ENCODE measurements at places on chromosomes 2 and 18.
A peak's percentile ranks its signal among the peaks of the same experiment; 100 is the strongest.

DNA sequence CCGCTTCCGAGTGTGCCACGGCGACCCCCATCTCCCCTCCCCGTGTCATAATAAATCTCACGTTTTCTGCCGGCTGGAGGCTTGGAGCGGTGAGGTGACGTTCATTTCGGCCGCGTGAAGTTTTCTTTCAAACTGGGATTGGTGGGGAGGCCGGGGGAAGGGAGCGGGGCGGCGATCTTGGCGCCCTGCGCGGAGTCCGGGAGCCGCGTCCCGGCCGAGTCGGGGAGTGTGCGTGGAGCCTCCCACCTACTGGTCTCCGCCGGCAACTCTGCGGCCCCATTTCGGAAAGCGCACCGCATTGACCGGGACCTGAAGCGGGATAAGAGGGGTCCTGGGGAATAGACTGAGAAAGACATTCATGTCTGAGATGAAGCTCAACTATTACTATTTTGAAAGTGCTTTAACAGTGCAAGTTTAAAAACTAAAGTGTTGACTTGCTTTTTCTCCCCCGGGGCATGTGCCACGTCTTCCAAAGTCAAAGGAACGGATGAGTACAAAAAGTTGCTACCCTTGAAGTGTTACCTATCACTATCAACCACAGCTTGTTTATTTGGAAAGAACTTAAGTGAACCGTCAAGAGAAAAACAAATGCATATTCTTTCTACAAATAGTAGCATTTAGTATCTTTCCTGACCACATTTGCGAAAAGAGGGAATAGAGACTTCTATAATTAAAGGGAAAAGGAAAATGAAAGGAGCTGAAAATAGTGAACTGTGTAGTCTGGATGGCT is 818 bp upstream of the IKZF2 start:
- peak; percentile 88 for DNase-seq

DNA sequence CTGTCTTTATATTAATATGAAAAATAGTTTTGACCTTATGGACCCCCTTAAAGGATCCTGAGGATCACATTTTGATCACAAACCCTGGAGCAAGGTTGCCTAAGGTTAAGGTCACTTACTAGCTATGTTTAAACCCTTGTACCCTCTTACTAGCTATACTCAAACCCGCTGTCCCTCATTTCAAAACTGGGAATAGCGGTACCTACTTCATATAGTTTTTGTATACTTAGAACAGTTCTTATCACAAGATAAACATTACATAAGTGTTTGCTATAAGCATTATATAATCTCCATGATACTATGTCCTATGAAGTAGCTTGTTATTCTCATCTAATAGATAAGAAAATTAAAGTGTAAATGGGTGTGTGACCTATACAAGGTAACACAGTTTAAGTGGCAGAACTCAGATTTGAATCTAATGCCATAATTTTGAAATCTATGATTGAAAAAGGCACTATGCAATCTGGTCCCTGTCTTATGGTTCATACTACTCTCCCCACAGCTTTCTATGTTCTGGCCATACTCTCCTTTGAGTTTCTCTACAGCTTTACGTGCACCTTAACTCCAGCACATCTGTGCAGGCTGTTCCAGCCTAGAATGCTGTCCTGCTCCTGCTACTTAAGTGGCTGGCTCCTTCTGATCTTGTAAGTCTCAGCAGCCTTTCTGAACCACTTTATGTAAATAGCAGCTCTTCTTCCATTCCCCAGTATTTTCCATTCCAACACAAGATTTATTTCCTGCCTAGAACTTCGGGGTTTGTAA is 30.4 kb downstream of the HYCC2 start:
- no peak for DNase-seq

DNA sequence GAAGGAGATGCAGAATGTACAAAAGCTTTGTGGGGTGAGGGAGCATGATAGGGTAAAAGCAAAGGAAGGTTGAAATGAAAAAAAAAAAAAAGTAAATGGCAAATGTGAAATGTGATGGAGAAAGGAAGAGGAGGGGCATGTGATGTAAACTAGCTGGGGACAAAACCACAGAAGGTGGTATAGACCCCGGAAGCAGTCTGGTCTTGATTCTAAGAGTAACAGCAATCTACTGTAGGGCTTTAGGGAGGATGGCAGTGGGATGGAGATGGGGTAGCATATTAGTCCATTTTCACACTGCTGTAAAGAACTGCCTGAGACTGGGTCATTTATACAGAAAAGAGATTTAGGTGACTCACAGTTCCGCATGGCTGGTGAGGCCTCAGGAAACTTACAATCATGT is 362.0 kb downstream of the SOCS6 start:
- DNase-seq: no peak

DNA sequence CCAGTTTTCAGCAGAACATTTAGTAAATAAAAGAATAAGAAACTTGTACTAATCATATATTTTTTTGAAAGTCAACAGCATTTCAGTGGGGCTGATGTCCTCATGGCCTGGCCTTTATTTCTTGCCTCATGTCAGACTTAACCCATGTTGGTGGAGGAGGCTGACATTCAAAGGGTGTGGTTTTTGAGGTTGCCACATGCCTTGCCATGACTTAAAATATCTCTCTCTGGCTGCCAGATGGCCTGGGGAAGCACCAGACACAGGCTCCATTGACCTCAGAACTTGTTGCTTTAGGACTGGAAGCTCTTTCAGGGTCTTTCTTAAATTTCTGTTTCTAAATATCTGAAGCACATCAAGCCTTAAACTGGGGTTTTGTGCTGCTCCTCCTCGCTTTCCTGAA is 32.5 kb upstream of the CD28 start:
- DNase-seq: no peak

- DNase-seq: peak; percentile 23
Measured at GRCh38 chr18:80154293-80154692, 45.2 kb downstream of the ADNP2 start.

GRCh38 chr2:197873293-197873701 is 68.9 kb downstream of the PLCL1 start:
- peak; percentile 85 for DNase-seq

DNA sequence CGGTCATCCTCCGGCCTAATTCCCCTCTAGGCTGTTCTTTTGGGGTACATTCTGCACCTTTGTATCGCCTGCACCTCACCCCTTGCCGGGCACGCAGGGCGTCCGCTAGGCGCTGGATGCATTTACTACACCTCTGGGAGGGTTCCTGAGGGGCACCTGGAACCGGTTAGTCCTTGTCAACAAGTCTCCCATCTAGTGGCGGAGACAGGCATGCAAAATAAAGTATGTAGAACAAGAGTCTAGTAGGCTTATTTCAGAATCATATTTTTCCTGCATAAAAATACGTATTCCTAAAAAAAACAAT is 705 bp upstream of the TEX261 start:
- peak; percentile 49 for DNase-seq

GRCh38 chr2:129793431-129793902 is 186.0 kb upstream of the RAB6C start:
- peak; percentile 71 for DNase-seq

GRCh38 chr2:67666386-67667053 is 269.4 kb downstream of the ETAA1 start:
- DNase-seq: no peak

DNA sequence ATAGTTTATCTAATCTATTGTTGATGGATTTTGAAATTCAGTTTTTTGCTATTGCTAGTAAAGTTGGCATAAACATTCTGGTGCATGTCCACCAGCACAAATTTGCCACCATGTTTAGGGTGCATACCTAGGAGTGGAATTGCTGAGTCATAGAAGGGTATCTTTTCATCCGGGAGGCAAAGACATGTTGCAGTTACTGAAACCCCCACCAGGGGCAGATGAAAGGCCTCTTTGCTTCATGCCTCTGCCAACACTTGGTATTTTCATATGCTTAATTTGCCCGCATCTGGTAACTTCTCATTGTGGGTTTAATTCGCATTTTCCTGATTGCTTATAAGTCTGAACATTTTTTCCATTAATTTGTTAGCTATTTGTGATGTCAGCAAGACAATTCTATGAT is 8.2 kb downstream of the DCC start:
- no peak for DNase-seq

DNA sequence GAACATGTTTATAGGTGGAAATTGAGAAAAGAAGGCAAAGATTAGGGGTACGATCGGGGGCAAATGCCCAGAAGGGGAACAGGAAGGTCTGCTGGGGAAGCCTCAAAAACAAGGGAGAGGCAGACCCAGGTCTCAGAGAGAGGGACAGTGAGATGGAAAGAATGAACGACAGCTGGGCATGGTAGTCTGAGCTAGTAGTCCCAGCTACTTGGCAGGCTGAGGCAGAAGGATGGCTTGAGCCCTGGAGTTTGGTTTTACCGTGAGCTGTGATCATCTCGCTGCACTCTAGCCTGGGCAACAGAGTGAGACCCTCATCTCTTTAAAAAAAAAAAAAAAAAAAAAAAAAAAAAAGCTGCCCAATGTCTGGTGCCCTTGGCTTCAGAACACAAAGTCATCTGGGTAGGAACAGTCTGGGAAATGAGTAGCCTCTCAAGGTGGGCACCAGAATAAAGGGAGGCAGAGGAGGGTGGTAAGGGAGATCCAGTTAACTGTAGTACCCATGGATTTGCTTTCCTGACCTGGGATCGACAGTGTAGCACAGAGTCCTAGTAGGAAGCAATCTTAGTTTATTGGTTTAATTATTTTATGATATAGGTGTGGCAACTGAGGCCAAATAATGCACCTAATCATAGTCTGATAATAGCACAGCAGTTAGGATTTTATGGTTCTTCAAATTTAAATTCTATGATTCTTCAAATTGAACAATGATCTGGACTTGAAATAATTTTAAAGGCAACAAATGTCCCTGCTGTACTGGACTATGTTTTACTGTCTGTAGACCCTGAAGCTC is 3.5 kb downstream of the RRM2 start:
- no peak for DNase-seq

DNA sequence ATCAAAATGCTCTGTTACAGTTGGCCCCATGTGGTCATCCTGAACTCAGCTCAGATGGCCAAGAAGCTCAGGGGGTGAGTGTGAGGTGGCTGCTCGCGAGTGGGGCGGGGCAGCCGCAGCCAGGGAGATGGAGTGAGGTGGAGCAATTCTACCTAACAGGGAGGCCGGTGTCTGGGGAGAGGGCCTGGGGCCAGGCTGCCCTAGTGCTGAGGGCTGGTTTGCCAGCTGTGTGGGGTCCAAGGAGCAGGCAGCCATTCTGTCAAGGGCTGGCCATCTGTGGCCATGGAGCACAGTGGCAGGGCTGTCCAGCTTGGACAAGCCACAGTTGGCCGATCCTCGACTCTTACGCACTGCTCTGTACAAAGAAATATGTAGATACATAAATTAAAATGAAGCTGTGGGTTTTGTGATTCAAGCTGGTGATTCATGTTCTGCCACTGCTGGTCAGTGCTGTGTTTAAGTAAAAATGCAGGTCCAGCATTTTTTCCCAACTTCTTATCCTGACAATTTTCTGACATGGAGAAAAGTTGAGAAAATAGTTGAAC is 82.1 kb downstream of the HS6ST1 start:
- peak; percentile 80 for DNase-seq

All from astrocyte of the hippocampus (primary cell).